ENCODE measurements at places on chromosomes 7 and 10. TPM values are rescaled to one million over a fixed set of nuclear protein-coding genes. Genes with fewer than 3 reads are reported as not detected.

Gene FGFBP3
- not detected for total RNA-seq

Gene CFAP43
- total RNA-seq: 0.89 TPM

Gene ANKRD30A
- total RNA-seq: not detected

Gene CALHM3
- not detected for total RNA-seq

Gene CALHM1
- total RNA-seq: not detected

Gene CFTR
- not detected for total RNA-seq

Gene SPDYE3
- total RNA-seq: not detected

Gene SPDYE16
- not detected for total RNA-seq

DNA sequence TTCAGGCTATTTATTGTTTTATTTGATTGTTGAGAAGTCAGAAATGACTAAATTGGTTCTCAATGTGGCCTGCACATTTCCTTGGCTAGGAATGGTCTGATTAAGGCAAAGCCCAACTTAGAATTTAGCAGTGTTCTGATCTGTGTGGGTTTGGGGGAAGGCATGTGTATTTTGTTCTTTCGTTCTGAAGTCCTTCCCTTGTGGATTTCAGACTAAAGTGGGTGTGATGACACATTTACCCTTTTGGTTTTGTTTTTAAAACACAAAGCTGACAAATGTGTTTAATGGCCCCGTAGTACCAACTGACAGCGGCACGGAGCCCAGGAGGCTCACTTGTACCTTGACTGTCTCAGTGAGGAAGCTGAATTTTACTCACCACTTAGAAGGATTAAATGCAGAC lies 452.3 kb upstream of the GALNT17 start:
- DNase-seq: peak; percentile 4

DNA sequence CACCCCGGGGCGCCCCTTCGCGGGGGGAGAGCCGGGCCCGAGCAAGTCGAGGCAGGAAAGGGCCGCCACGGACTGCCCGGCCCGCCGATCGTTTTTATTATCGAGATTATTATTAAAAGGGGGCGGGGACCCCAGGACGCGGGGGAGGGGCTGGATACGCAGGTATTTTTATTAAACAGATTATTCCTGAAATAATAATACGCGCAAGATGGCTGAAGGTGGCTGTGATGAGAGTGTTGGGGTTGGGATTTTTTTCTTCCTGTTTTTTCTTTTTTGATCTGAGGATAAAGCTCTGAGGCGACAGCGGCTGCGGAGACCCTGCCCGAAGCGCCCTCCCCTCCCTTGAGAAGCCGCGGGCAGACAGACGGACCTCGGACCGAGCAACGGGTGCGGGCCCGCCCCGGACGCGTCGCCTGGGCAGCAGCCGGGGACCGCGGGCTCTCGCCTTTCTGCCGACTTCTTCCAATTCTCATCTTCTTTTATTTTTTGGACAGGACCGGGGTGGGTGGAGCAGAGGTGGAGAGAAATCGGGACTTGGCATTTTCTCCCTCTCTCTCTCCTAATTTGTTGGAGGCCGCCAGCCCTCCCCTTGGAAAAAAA lies 1.4 kb upstream of the TRIM8 start:
- peak; percentile 59 for DNase-seq

GRCh38 chr7:73977619-73978618 lies 50.1 kb upstream of the ELN start:
- no peak for DNase-seq

GRCh38 chr7:85000735-85001350 lies 186.0 kb downstream of the SEMA3D start:
- peak; percentile 22 for DNase-seq

DNA sequence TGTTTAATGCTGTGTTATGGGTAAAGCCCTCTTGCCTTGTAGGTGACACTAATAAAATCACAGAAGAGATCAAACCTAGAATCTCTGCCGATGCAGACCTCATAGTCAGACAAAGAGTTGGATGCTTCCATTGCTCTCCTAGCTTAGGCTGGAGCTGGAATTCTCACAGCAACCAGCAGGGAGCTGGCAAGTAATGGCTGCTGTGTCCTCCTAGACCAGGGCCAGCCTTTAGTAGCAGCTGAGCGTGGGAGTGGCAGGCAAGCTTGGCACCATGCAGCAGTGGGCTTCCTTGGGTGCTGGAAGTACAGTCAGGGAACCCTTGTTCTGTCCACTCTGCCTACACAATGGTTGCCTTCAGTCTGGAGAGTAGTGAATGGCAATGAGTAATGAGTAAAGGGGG lies 598.3 kb upstream of the GALNT17 start:
- DNase-seq: no peak

- DNase-seq: no peak
Measured at GRCh38 chr7:1663223-1663622, 6.9 kb upstream of the ELFN1 start.

DNA sequence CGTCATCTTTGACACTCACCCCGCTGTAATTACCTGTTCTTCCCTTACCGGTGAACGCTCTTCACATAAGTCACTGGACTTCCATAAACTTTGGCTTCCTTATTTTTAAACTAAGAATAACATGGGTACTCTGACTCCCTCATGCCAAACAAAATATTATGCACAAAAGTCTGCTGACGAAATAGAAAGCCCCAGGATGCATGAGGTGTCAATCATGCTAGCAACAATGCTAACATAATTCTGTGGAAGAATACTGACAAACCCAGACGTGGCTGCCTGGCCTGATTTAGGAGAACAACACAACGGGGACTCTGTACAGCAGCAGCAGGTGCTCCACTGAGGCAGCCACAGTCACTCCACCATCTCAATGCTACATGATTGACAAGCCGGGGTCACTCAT lies 137.5 kb downstream of the CCDC71L start:
- no peak for DNase-seq

DNA sequence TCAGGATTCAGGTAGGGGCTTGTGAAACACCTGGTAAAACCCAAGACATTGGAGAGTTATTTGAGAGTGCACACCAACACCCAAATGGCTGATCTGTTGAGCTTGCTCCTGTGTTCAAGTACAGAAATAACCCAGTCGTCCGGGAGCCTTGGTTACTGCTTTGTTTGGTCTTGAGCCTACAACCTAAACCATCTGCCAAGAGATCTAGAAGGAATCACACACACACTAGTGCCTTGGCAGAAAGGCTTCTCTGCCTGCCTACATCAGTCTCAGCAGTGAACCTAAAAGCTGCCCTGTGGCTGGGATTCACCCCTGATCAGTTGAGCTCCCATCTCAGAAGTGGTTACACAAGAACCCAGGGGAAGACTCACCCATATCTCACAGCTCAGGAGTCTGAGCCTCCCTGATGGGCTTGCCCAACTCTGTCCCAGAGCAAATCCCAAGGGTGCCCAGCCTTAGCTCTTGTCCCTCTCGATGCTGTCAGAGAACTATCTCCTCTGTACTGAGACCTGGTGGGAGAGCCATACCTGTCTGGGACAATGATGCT lies 167.6 kb downstream of the CXCL12 start:
- no peak for DNase-seq

DNA sequence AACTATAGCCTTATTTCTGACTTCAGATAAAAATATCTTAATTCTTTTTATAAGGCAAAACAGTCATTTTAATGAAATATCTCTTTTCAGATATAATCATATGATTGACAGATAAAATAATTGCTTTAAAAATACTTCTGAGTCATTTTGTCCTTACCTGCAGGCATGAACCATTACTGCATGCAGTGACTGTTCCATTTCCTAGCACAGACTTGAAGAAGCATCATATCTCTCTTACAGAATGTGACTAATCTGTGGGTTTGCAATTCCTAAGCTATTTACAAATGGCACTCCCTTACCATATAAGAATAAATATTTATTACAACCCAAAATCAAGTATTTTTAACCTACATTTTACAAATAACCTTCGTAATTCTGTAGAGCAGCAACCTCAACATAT lies 120.7 kb downstream of the SRPK2 start:
- DNase-seq: no peak

DNA sequence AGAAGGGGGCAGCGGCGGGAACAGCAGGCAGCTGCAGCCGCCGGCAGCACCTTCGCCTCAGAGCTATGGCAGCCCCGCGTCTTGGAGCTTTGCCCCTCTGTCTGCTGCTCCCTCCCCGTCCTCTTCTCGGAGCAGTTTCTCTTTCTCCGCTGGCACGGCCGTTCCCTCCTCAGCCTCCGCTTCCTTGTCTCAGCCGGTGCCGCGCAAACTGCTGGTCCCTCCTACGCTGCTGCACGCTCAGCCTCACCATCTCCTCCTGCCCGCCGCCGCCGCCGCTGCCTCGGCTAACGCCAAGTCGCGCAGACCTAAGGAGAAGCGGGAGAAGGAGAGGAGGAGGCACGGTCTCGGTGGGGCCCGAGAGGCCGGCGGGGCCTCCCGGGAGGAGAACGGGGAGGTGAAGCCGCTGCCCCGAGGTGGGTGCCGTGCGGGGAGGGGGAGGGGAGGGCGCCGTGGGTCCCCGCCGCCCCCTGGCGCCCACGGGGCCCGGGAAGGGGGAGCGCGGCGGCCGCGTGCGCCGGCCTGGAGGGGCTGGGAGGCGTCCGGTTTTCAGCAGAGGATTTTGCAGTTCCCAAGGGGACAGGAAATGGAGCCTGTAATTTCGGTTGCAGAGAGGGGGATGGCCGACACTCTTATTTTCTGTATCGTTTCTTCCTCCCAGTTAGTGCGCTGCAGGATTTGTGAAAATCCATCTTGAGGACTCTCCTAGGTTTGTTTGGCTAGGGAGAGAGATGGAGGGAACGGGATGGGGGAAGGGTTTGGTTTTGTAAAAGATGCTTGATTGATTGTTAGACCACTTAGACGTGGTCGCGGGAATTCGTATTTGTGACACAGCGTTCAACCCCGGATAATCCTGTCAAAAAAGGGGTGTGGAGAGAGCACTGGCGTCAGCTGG lies 630 bp downstream of the RSBN1L start:
- peak; percentile 49 for DNase-seq

DNA sequence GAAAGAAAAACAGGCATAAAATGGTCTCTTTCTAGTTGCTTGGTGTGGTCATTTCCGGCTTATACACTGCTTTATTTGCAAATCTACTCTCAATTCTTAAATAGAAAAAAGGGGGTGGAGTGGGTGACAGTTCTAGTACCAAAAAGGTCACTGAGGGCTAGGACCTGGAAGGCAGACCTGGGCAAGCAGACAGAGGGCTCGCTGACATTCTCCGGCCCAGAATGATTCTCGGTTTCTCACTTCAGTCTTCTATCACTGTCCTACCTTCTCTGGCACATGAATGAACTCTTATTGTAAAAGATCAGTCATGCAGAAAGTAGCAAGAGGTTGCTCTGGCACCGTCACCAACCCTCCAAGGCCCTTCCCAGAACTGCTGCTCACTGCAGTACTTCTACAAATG lies 54.0 kb downstream of the MALSU1 start:
- DNase-seq: no peak

DNA sequence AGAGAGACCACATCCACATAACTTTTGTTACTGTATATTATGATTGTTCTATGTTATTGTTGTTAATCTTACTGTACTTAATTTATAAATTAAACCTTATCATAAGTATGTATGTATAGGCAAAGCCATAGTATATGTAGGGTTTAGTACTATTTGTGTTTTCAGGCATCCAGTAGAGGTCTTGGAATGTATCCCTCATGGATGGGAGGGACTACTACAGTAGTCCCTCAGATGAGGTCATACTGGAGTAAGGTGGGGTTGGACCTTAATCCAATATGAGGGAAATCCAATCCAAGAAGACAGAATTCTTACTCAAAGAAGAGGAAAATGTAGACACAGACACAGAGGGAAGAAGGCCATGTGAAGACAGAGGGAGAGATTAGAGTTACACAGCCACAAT lies 34.1 kb upstream of the MALRD1 start:
- no peak for DNase-seq

- DNase-seq: peak; percentile 74
Measured at GRCh38 chr10:5234106-5234860, 37.6 kb downstream of the AKR1C4 start.

- peak; percentile 9 for DNase-seq
Measured at GRCh38 chr7:29812185-29812876, 6.0 kb downstream of the WIPF3 start.

DNA sequence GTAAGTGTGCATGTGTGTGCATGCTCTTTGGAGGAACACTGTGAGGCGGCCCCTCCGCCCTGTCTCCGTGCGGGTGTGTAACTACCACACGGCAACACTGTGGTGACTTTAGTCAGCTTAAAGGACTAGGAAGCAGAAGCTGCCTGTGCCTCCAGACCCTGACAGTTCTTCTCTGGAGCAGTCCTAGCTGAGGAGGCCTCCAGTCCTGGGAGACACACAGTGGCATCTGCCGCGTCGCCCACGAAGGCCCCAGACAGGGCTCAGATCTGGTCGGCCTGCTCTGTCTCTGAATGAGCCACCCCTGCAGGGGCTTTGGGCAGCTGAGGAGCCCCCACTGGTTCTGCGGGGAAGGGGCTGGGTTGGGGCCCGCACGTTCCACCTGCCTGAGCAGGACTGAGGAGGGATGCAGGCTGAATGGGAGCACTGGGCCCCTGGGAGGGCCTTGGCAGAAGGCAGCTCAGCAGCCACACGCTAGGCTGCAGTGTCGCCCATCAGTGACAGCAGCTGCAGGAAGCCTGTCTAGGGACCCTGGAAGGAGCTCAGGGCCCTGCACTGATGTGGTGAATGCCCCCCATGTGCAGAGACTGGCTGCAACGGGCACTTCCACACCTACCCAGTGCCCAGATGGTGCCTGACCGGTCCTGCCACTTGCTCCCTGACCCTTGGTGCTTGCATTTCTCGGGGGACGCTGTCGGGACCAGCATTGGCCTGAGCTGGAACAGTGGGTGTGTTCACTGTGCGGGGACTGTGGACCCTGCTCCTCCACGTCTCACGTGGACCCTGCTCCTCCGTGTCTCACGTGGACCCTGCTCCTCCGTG lies 27.3 kb upstream of the KNDC1 start:
- no peak for DNase-seq

- no peak for DNase-seq
Measured at GRCh38 chr7:124489925-124490324, 275.7 kb downstream of the GPR37 start.

DNA sequence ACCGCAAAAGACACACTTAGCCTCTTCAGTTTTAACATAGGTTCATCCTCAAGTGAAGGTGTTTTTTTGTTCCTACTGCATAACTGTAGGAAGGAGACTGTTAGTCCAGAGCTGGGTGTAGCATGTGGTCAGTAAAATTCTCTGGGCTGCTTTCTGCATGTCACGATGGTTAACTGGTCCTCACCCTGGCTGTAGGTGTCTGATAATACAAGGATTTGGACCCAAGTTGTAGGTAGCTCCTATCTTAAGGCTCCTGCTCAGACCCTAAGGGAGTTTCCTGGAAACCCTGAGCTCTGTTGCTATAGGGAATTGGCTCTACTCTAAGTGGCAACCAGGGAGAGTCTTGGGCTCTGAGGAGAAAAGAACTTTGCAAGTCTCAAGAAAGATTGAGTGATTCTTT lies 112.9 kb downstream of the SAMD9 start:
- no peak for DNase-seq

GRCh38 chr7:93938293-93938692 lies 16.8 kb downstream of the GNG11 start:
- DNase-seq: no peak

GRCh38 chr10:103896225-103896624 lies 21.8 kb downstream of the STN1 start:
- peak; percentile 70 for DNase-seq

DNA sequence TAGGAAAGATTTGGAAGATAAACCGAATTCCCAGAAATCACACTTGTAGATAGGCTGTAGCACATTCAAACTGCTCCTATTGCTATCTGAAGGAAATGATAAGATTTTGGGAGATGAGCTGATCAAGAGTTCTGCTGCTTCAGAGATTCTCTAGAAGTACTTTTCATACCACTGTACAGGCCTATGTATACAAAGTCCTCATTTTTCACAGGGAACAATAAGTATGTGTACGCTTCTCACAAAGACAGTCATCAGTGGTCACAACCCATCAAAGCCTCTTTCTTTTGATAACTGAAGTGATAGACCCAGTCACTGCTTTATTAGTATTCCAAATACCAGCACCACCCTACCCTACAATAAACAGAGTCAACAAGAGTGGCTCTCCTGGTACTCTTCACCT lies 15.6 kb upstream of the SEPTIN7 start:
- no peak for DNase-seq
